A172 (cell line): ENCODE measurements at places on chromosomes 2 and 18. TPM values are rescaled to one million over a fixed set of nuclear protein-coding genes. Genes with fewer than 3 reads are reported as not detected.
A peak's percentile ranks its signal among the peaks of the same experiment; 100 is the strongest.

CD302 gene
- total RNA-seq = 9.2 and 10.0 TPM in 2 replicates

MEIS1 gene
- 29.0 and 30.1 TPM in 2 replicates for total RNA-seq

- DNase-seq = no peak
Observed at GRCh38 chr2:99933894-99934650, 208.3 kb downstream of the AFF3 start.

PLEKHH2 gene
- total RNA-seq = 0.98 and 4.6 TPM in 2 replicates

DNA sequence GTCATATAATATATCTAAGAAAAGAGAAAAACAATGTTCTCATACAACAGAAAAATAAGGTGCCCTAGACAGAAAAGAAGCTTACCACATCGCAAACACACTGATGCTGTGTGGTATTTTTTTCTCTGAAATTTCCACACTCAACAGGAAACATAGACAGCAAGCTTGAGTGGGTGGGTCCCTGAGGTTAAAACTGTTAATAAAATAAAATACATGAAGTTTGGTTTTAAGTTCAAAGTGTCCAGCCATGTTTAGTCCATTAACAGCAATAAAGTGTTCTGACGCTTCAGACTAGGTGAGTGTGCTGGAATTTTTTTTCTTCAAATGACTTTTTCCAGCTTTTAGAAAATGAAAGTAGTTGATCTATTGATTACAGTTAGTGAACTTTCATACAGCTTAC lies 83.3 kb upstream of the EPB41L5 start:
- no peak for DNase-seq

DNA sequence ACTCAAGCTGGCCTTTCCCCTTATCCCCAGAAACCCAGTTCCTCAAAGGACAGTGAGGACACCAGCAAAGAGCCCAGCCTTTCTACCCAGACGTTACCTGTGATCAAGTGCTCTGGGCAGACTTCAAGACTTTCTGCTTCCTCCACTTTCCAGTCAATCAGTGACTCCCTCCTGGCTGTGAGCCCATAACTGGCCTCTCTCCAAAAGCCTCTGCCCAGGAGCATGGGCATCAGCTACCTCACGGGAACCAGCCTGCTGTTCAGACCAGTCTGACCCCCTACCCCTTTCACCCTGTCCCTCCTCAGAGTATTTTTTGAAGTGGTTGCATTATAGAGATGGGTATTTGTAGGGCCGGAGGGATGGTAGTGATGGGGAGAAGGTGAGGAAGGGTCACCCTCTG lies 27.7 kb upstream of the CYP27A1 start:
- no peak for DNase-seq

DNA sequence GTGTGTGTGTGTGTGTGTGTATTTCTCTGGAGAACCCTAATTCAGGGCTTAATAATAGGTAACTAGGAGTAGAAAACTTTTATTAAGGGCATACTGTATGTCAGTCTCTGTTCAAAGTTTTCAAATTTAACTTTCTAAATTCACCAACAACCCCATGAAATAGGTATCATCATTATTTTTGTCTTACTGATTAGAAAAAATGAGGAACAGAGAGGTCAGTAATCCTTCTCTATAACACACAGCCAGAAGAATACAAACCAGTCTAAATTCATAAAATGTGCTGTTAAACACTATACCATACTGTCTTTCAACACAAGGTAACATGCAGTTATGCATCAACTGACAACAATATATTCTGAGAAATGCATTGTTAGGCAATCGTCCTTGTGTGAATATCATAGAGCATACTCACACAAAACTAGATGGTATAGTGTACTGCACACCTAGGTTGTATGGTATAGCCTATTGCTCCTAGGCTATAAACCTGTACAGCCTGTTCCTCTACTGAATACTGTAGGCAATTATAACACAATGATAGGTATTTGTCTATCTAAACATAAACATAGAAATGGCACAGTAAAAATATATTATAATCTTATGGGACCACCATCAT lies 143.1 kb downstream of the PTH2R start:
- DNase-seq = no peak

DNA sequence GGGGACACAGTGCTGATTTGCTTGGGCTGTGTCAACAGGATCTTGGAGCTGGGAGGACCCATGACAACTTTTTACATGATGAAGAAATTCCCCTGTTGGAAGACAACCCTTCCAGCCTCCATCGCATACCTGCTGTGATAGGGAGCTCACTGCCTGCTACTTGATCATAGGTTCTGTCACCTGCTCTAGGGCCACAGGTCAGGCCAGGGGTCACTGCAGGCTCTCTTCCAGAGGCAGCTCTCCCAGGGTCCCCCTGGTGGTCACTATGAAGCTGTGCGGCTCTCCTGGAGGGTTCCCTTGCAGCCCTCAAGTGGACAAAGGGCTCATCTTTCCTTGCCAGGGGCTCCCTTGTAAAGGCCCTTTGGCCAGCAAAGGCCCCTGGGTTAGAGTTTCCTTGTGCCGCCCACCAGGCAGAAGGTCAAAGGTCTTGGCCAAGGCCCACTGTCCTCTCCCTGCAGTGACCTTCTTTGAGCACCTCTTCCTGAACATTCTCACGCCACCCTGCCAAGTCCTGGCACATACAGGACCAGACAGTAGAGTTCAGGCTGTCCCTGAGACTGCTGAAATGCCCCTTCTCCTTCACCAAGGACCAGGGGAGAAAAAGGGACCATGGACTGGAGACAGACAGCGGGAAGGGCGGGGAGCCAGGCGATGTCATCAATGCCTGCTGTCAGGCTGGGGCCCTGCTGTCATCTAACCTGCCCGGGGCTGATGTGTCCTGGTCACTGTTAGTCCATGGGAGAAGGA lies 345.1 kb downstream of the DYSF start:
- peak; percentile 47 for DNase-seq

DNA sequence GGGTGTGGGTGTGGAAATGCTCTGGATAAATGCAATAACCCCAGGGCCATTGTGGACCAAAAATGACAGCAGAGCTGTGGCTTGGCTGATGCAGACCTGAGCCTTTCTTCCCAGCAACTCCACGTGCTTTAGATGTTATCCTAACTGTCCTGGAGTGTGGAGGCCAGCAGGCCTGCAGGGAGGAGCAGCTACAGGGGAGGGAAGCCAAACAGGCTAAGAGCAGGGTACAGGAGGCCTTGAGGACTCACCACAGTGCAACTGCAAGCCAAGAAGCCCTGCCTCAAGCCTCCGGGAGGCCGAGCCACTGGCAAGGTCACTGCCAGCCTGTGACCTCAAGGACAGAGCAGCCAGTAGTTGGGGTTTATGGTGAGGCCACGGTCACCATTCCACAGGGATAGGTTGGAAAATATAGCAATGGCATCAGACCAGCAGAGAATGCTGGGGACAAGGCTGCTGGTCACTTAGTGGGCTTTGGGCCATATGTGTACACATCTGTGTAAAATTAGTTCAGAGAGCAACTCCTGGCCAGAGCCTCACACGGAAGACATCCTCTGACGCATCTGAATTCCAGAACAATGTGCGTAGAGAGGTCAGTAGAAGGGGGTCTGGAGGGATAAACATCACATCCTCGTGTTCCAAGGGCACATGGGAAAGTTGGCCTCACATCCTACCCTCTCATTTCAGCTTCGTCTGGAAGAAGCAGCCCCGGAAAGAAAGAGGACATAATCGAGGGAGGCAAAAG lies 76.2 kb upstream of the UPP2 start:
- no peak for DNase-seq

DNA sequence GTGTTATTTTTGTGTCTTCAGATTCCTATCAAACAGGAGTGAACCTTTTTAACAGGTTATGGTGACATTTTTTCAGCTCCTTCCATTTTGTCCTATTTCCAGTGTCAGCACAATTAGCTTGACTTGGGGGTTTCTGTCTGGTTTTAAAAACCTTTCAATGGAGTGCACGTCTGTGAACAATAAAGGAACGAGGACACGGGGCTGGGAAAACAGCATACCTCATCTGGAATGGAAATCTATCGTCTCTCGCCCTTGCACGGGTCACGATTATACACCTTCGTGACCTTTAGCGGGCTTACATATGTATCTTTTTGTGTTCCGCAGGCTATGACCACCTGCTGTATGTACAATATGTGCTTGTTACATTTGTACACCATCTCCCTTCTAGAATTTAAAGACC lies 2.3 kb upstream of the ZNF532 start:
- DNase-seq = no peak

DNA sequence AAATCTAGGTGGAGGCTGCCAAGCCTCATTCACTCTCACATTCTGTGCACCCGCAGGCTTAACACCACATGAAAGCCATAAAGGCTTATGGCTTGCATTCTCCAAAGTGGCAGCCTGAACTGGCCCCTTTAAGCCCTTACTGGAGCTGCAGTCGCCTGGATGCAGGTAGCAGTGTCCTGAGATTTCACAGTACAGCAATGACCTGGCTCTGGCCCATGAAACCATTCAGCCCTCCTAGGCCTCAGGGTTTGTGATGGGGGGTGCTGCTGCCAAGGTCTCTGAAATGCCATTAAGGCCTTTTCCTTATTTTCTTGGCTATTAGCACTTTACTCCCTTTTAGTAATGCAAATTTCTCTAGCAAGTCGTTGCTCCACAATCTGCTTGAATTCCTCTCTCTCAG lies 48.6 kb downstream of the RNMT start:
- DNase-seq = no peak

DNA sequence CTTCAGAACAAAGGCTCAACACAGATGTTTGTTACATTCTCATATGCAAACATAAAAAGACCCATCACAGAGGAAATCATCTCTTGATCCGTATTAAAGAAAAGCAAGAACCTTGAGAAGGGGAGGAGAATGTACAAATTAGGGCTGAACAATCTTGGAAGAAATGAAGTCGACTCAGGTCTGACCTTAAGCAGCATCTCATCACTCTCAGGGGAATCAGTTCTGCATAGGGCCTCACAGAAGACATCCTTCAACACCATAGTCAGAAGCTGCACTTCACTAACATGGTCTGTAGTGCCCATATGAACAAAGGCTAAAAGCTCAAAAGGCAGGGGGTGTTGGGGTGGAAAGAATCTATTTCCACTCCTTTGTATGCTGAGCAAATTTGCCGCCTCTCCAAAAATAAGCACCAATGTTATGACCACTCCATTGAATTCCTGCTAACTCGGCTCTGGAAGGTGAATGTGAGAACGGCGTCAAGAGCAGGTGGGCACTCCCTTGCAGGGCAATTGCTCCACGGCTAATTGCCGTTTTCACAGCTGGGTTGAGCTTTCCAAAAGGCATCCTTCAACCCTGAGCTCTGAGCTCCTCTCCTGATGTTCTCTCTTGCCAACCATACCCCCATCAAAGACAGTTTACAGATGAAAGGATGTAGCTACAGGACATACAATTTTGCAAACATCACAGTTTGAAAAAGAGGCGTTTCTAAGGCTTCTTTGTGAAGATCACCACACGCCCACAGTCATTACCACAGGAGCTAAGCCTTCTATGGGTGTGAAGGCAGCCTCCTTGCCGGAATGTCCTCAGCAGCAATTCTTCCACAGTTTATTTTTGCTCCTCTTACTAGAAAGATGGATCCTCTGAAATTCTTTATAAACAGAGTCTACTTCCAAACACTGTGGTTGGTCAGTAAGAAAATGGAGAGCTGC lies 10.0 kb downstream of the KLF7 start:
- DNase-seq = no peak

- no peak for DNase-seq
Observed at GRCh38 chr2:16226943-16227664, 286.8 kb downstream of the MYCN start.

DNA sequence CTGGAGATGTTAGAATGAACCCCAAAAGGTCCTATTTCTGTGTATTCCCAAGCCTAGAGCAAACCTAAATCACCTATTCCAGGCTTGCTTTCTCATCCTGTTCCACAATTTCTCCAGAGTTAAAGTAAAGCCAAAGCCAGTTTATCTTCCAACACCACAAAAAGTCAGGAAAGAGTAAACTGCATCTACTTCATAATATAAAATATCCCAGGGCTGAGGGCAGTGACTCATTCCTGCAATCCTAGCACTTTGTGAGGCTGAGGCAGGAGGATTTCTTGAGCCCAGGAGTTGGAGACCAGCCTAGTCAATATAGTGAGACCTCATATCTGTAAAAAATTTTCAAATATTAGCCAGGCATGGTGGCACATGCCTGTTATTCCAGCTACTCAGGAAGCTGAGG lies 241.4 kb downstream of the CDH20 start:
- no peak for DNase-seq

DNA sequence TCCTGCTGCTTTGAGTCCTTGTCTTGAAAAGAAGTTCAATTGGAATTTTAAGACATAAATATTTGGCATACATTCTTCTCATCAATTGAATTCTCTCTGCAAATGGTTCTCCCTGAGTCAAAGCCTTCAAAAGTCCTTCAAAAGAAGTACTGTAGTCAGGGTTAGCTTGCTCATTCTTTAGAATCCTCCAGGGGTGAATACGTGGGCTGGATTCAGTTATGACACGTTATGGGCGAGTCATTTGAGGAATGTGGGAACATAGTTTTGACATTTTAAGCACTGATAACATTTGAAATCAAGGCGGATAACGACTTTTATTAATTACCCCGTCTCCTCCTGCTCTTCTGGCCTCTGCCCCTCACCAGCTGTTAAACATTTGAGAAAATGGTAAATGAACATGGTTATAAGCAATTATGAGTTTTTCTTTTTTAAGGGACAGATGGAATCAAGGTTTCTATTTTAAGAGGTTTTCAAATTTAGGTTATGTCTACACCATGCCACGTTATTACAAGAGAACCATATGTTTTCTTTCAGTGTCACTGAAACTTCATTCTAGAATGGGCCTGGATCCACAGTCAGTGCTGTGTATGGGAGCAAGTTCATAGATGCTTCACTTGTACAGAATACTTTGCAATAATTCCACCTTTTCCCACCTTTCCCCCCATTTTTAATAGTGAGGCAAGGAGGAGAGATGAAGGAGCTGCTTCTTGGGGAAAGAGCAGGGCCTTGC lies 273.1 kb downstream of the TSN start:
- DNase-seq = peak; percentile 13

DNA sequence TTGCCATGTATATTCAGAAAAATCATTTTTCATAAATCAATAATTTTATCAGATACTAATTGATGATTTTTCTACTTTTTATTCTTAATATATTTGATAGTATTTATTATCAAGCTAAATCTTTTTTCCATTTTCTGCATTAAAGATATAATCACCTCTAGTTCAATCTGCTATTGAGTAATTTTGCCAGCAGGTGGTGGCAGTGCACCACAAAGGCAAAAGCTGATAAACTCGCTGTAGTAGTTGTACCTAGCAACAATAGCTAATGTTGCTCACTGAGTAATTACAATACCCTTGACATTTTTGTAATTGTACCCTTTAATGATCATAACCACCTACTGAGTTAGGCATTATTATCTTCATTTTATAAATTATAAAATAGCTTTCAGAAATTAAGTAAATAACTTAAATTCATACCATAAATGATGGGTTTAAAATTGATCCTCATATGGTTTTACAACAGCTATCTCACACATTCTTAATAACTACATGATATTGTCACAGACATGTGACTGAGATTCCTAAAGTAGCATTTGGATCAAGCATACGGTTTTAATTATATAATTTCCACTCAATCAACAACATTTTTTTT lies 52.0 kb upstream of the CALCRL start:
- DNase-seq = peak; percentile 69

TYW5 gene
- 7.9 and 8.8 TPM in 2 replicates for total RNA-seq

STAM2 gene
- total RNA-seq = 35.2 and 44.2 TPM in 2 replicates

- peak; percentile 62 for DNase-seq
Observed at GRCh38 chr2:60806988-60807681, 51.1 kb downstream of the PAPOLG start.
